ENCODE measurements at places on chromosomes 1 and 21.

GRCh38 chr1:182953826-182954225 lies 860 bp upstream of the SHCBP1L start:
- DNase-seq: no peak

GRCh38 chr1:93081716-93082115 lies 2.6 kb downstream of the MTF2 start:
- DNase-seq: no peak

DNA sequence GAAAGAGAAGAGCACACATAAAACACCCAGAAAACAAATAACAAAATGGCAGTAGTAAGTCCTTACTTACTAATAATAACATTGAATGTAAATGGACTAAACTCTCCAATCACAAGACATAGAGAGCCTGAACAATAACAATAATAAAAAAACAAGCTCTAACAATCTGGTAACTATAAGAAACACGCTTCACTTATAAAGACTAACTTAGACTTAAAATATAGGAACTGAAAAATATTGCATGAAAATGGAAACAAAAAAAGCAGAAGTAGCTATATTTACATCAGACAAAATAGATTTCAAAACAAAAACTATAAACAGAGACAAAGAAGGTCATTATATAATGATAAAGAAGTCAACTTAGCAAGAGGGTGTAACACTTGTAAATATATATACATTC lies 83.1 kb upstream of the LYPLAL1 start:
- DNase-seq: no peak

GRCh38 chr21:44960141-44961092 lies 20.6 kb downstream of the SLX9 start:
- DNase-seq: no peak

DNA sequence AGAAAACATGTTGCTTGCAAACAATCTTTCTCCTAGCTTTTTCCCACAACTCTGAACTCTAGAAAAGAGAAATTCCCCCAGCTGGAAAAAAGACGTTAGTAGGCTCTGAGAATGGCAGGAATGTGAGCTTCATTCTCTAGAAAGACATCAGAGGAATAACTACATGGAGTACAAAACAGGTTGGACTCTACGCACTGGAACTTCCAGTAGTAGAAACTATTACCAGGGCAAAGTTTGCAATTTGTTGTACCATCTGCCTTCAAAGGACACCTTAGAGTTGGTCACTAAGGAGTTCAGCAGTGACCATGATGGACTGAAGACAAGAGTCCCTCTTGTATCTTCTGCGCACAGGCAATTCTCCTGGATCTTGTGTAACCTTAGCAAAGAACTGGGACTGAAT lies 60.9 kb downstream of the SLC35D1 start:
- DNase-seq: no peak

DNA sequence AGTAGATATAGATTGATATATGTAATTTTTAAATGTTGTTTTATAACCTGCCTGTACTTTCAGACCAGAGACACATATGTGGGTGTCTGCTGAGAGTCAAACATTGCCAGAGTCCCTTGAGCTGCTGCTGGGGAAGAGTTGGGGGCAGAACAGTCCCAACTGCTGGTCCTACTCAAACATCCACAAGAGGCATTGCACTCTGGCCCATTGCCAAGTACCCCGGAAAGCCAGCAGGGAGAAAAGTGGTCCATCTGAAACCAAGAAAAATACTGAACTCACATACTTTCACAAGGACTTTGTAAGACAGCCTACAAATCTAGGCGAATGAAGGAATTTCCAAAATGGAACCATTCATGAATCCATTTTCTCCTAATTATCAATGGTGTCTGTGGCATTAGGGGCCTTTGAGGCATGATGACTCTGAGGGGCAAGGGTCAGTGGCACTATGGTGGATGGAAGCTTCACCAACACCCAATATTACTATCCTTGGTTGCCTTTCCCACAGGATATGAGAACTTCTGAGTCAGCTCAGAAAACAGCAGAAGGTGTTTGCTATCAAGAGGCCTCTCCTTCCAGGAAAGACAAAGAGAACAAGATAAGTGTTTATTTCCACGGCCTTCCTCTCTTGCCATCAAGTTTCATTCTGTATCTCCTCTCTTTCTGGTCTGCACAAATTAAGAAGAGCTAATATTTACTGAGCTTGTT lies 7.3 kb upstream of the TBX15 start:
- DNase-seq: no peak

DNA sequence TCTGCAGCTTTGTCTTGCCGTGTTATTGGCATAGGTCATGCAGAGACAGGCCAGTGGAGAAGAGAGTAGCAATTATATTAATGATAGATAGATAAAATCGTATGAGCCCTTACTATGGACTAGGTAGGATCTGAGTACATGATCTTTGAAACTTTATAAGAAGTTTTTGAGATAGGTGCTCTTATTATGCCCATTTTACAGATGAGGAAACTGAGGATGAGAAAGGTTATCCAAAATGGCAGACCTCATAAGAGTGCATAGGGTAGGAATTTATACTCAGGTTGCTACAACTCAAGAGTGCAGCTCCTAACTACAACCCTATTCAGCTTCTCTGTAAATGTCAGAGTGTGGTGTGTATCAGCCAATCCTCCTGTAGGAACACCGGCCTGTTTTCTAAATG lies 89.6 kb downstream of the SLC35F3 start:
- no peak for DNase-seq

DNA sequence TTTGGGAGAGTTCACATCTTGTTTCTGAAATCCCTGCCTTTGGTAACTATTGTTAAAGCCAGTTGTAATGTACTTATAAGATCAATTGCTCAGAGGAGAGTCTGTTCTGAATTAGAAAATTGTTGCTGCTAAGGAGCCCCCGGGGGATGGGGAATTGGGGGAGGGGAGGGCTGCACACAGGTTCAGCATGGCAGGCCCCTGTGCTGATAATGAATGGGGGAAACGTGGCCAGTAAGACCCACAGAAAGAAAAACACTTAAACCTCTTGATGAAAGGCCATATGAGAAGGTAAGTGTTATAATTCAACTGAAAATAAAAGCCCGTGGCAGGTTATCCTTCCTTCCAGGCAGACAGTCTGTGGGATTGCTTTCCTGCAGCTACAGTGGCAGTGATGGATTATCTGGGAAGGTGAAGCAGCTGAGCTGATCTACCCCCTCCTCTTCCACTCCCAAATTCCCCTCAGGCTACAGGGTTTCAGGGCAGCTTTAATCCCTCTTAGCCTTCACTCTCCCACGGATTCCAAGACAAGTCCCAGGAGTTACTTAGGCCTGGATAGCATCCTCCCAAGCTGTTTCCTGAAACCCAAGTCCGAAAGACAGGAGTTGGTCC lies 398.8 kb downstream of the TBX15 start:
- no peak for DNase-seq

- DNase-seq: no peak
Observed at GRCh38 chr21:44681861-44682579, at the start of gene KRTAP12-1. KRTAP12-1 (minus strand) TSS chr21:44682163; CDS start chr21:44682123, 40 bp downstream.

Data from GM13976 (cell line).